Activated CD8-positive, alpha-beta memory T cell treated with anti-CD3 and anti-CD28 coated beads for 1 hour (primary cell): ENCODE measurements at places on chromosomes 3 and 15.

GRCh38 chr15:89808160-89808870, 6.3 kb downstream of the ANPEP start:
- no peak for DNase-seq

- DNase-seq: no peak
Measured at GRCh38 chr3:121295979-121296378, 249.8 kb downstream of the POLQ start.

DNA sequence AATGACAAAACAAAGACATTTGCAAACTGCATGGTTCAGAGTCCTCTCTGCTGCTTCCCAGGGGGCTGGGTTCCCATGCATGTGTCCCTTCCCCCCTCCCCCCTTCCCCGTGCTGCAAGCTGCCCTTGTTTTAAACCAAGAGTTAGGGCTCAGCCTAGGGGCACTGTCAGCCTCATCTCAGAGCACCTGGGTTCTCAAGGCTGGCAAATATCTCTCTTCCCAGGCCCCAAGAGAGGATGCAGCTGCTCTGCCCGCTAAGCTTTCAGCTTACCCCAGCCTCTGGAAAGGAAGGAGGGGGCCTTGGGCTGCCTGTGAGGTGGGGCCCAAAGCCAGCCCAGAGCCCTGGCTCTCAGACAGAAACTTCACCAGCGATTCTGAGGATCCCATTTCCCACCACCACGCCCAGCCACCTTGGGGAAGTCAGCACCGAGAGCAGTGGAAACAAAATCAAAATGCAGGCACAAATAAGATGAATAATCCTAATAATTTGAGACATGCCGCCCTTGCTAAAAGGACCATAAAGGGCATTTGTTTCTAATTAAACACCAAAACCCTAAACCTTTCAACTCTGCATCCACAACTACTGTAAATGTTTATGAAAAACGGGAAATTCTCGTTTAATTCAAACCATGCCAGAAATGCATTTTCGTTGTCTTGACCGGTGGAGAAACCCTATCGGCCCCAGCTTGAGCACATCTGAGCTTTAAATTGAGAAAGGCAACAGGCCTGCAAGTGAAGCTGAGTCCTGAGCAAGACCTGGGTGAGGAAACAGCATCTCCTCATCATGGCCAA, 67.7 kb upstream of the WNT5A start:
- DNase-seq: no peak

DNA sequence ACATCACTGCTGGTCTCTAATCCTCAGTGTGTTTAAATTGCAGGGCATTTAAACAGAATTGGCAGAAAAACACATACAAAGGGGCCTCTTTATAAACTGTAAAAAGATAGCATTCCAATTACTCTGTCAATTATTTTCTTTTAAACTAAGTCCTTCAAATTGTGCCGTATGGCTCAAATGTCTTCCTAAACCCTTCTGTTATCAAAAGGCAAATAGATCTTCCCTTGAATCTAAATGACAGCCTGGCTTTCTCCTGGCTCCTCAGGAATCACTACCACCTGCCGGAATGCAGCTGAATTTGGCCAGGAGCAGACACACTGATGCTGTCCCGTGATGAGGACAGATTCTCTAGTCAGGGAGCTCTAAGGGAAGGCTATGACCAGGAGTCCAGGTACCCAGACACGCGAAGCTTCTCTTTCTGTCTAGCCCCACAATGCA, 85.6 kb downstream of the IGF2BP2 start:
- DNase-seq: no peak

GRCh38 chr3:154023148-154023547, 98.0 kb upstream of the ARHGEF26 start:
- no peak for DNase-seq

- no peak for DNase-seq
Measured at GRCh38 chr15:52466716-52467115, 62.0 kb downstream of the MYO5A start.

- no peak for DNase-seq
Measured at GRCh38 chr15:53080484-53080883, 290.3 kb upstream of the ONECUT1 start.

GRCh38 chr3:53162672-53163443, 1.8 kb downstream of the PRKCD start:
- peak; percentile 36 for DNase-seq

DNA sequence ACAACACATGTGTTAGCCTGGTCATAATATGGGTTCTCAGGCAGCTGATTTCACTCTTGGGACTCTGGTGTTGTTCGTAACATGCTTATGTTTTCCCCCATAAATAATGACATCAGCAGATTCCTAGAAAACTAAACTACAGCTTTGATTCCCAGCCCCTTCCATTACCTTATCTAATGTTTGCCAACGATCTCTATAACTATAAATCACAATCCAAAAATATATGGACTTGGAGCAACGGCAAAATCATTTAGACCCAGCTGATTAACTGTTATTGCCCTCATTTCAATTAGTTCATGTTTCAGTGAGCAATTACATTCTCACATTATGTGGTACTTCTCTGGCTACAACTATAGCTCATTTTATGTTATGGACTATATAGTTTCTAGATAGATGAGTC, 531.3 kb downstream of the MAGI1 start:
- no peak for DNase-seq

DNA sequence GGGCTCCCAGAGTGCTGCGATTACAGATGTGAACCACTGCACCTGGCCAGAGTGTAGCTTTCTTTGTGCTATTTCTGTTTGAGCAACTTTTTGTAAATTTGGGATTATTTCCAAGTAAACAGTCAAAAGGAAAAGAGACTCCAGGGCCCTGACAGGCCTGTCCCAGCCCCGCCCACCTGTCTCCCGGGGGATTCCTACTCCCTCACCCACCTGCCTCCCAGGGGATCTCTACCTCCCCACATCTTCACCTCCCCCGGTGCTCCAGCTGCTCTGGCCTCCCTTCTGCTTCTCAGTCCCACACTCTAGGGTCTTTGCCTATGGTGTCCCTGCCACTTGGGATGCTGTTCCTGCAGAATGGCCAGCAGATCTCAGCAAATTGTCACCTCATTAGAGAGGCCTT, 7.0 kb downstream of the RHCG start:
- no peak for DNase-seq

DNA sequence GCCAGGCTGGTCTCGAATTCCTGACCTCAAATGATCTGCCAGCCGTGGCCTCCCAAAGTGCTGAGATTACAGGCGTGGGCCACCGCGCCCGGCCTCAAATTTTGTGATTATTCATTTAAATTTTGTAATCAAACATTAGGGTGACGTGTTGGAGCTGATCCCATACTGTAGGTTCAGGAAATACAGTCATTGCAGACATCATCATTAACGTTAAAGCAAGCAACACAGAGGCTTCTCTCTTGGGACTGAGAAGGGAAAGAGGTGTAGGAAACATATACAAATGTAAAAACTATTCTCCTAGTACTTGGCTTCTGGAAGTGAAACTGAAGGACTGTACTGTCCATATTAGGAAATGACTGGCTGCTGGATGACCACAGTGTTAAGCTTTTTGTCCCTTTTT, 11.1 kb upstream of the ARID3B start:
- no peak for DNase-seq

DNA sequence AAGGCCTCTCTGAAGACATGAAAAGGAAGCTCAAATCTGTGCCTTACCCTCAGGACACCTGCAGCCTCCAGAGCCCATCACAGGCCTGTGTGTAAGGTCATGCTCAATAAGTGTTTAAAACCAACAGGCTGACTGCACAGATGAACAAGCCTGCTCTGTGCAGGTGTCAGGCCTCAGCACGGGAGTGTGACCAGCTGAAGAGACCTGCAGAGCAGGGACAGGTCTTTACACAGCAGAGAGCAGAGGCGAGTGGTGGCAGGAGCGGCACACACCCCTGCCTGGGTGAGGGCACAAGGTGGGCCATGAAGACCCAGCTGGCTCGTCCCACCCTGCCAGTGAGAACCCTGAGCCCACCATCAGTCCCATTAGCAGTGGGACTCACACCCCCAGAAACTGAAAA, 56.9 kb downstream of the ROPN1B start:
- DNase-seq: no peak

GRCh38 chr3:151318313-151318712, 1.7 kb upstream of the GPR87 start:
- DNase-seq: no peak

DNA sequence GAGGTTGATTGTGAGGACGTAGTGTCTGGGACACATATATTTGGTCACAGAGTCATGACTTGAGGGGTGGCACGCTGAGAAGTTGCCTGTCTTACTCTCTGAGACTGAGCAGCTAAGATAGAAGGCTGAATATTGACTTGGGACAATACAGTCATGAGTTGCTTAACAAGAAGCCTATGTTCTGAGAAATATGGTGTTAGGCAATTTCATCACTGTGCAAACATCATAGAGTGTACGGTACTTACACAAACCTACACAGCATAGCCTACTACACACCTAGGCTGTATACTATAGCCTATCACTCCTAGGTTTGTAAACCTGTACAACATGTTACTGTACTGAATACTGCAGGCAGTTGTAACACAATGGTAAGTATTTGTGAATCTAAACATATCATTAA, 30.3 kb upstream of the SPESP1 start:
- no peak for DNase-seq

- no peak for DNase-seq
Measured at GRCh38 chr3:157669416-157669815, 166.2 kb upstream of the VEPH1 start.

DNA sequence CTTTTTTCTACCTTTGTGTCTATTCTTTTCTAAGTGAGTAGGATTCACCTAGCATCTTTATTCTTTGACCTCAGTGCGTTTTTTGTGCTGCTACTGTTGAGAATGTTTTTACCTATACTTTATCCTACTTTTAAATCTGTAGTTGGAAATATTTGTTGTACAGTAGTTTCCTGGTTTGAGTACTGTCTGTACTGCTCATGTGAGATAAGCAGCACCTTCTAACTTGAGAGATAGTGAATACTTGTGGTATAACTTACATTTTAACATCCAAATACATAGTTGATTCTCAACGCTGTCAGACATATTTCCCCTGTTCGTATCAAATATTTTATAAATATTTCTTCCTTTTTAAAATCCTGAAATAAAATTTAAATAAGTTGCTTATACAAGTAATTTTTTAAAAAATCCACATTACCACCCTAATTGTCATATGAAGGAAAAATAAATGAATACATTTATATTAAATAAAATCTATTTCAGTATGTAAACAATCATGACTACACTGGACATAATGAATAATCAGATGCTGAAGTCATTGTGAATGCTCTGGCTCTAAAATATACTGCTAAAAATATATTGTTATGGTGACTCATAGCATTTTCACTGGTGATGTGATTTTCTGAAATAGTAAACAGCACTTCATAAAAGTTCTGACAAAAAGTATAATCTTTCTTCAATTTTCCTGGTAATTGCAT, 17.4 kb downstream of the ATP11B start:
- DNase-seq: no peak

- no peak for DNase-seq
Measured at GRCh38 chr3:27253831-27254230, 115.4 kb downstream of the NEK10 start.

- DNase-seq: no peak
Measured at GRCh38 chr3:107806536-107806935, 283.8 kb downstream of the BBX start.

- no peak for DNase-seq
Measured at GRCh38 chr3:184227481-184227935, 1.9 kb upstream of the VWA5B2 start.

GRCh38 chr3:76826861-76827260, 213.0 kb upstream of the ROBO2 start:
- no peak for DNase-seq
